ENCODE measurements at places on chromosomes 7 and 10. TPM values are rescaled to one million over a fixed set of nuclear protein-coding genes. Genes with fewer than 3 reads are reported as not detected.

GRCh38 chr7:18799899-18800298 is 304.4 kb downstream of the HDAC9 start:
- H3K4me1 ChIP-seq, result peaks cover 9% of the 10 kb centered on the region
- no peaks in the 10 kb centered on the region for H3K27me3 ChIP-seq
- H3K4me3 ChIP-seq, result no peak overlapping the region
- no peaks in the 10 kb centered on the region for H3K36me3 ChIP-seq

GRCh38 chr10:132659206-132660091 is 121.9 kb downstream of the INPP5A start:
- peaks cover 25% of the 10 kb centered on the region for H3K4me1 ChIP-seq
- DNase-seq, result no peak
- H3K27ac ChIP-seq, result no peak overlapping the region

DNA sequence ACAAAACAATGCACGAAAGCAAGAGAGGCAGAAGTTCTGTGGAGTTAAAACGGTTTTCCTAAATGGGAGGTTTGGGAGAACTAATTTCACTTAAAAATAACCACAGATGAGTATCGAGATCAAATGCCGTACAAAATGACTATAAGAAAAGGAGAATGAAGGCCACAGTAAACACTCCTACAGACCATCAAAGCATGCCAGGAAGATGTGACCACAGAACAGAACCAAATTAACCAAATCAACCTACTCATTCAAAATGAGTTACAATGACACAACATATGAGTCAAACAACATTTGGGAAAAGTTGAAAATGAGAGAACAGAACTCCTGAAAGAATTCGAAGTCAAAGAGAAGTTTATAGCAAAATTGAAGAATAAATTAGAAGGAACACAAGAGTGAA is 24.3 kb upstream of the DOCK1 start:
- H3K4me3 ChIP-seq, result peak overlapping the region; percentile 11
- H3K4me1 ChIP-seq, result peaks cover 2% of the 10 kb centered on the region
- no peaks in the 10 kb centered on the region for H3K36me3 ChIP-seq
- peaks cover 18% of the 10 kb centered on the region for H3K27me3 ChIP-seq

DNA sequence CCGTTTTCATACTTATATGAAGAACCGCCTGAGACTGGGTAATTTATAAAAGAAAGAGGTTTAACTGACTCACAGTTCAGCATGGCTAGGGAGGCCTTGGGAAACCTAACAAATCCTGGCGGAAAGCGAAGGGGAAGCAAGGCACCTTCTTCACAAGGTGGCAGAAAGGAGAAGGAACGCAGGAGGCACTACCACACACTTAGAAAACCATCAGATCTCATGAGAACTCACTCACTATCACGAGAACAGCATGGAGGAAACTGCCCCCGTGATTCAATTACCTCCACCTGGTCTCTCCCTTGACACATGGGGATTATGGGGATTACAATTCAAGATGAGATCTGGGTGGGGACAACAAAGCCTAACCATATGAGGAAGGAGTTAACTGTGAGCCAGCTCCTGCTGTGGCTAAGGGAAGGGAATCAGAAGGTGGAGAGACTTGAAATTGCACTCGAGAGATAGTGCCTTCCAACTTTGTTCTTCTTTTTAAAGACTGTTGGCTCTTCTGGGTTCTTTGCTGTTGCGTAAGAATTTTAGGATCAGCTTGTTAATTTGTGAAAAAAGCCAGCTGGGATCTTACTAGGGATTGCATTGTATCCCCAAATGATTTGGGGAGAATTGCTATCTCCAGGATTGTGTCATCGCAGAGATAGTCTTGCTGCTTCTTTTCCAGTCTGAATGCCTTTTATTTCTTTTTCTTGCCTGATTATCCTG is 21.0 kb downstream of the OPTN start:
- peaks cover 4% of the 10 kb centered on the region for H3K4me1 ChIP-seq
- peaks cover 2% of the 10 kb centered on the region for H3K36me3 ChIP-seq
- H3K27ac ChIP-seq, result no peak overlapping the region
- H3K4me3 ChIP-seq, result no peak overlapping the region
- no peak for DNase-seq

DNA sequence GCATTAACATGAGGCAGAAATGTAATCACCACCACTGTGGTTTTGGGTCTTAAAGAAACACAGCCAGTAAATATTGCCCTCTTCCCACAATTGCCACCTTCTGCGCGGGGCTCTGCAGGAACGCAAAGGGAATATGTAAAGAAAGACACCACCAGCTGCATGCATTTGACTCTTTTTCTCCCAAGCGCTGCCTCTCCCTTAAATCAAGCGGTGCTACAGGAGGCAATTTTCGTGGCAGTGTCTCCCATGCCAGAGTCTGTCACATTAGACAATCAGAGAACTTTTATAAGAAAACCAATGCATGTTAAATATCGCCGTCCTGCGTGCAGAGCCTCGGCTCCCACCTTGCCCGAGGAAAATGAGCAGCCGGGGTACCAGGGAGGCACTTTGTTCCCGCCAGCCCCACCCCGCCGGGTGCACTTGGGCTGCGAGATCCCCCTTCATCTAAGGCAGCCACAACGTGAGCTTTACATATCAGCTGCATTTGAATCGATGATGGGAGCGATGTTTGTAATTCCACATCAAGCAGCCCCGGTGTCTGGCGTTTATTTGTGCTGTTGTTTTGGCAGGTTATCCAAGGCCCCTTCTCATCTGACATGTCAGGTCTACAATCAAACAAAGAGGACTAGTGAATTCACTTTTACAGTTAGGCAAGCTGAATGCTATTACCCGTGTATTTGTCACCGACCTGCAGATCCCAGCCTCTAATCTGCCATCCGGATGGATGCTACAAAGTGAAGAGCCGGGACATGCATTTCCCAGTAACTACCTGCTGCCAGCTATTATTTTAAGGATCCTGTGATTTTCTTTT is 72.3 kb upstream of the MGMT start:
- H3K4me1 ChIP-seq, result peaks cover 10% of the 10 kb centered on the region
- H3K36me3 ChIP-seq, result no peaks in the 10 kb centered on the region

GRCh38 chr7:127976056-127976737 is 55.0 kb downstream of the LRRC4 start:
- peaks cover 27% of the 10 kb centered on the region for H3K36me3 ChIP-seq
- DNase-seq, result no peak
- no peak overlapping the region for H3K4me3 ChIP-seq
- H3K27ac ChIP-seq, result no peak overlapping the region
- H3K27me3 ChIP-seq, result no peaks in the 10 kb centered on the region
- H3K4me1 ChIP-seq, result peaks cover 7% of the 10 kb centered on the region

DNA sequence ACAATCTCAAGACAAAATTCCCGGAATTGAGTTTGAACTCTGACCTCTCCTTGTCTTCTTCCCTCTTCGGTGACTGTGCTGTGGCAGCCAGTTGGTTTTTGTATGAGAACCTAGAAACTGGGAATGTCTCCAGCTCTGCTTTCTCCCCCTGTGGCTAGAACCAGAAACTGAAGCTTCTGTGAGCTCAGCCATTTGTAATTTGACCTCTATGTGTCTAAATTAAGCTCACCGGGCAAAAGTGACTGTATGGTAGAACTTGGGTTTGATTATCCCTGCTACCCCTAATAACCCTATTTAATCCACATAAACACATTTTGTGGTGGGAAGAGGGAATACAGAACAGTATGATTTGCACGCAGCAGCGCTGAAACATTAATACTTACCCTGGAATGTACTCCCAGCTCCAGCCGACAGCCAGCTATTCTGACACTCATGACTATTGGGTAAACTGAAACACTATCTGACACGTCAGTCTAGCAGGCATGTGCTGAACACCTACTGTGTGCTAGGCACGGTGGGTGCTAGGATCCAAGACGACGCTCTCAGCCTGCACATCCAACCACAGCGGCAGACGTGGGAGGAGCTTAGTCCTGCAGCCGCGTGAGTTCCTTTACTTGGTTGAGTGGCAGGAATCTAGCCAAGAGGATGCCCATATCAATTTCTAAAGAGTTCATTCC is 324.8 kb downstream of the SFMBT2 start:
- DNase-seq, result no peak
- peak overlapping the region; percentile 70 for H3K27ac ChIP-seq
- H3K27me3 ChIP-seq, result peaks cover under 1% of the 10 kb centered on the region
- H3K4me1 ChIP-seq, result peaks cover 49% of the 10 kb centered on the region
- peak overlapping the region; percentile 9 for H3K4me3 ChIP-seq
- H3K36me3 ChIP-seq, result no peaks in the 10 kb centered on the region

DNA sequence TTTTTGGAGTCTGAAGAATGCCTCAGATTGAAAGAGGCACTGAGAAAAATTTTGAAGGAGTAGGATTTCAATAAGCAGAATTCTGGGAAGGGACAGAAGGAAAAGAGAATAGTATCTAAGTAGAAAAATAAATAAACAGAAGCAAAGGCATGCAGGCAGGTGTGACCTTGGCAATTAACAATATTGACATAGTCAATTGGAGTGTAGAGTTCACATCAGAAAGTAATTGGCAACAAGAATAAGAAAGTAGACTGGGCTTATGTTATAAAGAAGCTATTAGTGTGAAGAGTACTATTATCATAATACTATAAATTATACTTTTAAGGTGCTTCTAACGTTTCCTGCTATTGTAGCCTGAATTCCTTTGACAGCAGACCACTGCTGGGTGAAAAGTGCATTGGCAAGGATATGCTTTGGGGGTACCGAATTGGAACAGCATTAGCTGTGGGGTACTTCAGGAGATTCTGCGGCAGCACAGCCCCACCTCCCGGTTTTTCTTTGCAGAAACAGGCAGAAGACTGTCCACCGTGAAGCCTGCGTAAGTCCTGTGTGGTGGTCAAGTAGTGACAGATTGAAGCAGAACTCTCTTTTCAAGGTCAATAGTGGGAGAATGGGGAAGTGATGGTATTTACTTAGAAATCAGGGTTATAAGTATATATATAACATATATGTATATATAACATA is 357.0 kb downstream of the THSD7A start:
- H3K36me3 ChIP-seq, result no peaks in the 10 kb centered on the region
- DNase-seq, result no peak
- H3K27me3 ChIP-seq, result peaks cover 3% of the 10 kb centered on the region
- H3K4me3 ChIP-seq, result no peak overlapping the region
- H3K4me1 ChIP-seq, result peaks cover 21% of the 10 kb centered on the region

DNA sequence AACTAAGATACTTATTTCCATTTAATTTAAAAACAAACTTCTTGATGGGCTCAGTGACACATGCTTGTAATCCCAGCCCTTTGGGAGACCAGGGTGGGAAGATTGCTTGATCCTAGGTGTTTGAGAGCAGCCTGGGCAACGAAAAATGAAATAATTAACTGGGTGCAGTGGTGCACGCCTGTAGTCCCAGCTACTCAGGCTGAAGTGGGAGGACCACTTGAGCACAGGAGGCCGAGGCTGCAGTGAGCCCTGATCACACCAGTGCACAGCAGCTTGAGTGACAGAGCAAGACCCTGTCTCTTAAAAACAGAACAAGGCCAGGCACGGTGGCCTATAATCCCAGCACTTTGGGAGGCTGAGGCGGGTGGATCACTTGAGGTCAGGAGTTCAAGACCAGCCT is 37.4 kb downstream of the AVL9 start:
- H3K27me3 ChIP-seq, result no peaks in the 10 kb centered on the region
- H3K4me1 ChIP-seq, result peaks cover 7% of the 10 kb centered on the region
- H3K36me3 ChIP-seq, result no peaks in the 10 kb centered on the region
- H3K27ac ChIP-seq, result no peak overlapping the region

DNA sequence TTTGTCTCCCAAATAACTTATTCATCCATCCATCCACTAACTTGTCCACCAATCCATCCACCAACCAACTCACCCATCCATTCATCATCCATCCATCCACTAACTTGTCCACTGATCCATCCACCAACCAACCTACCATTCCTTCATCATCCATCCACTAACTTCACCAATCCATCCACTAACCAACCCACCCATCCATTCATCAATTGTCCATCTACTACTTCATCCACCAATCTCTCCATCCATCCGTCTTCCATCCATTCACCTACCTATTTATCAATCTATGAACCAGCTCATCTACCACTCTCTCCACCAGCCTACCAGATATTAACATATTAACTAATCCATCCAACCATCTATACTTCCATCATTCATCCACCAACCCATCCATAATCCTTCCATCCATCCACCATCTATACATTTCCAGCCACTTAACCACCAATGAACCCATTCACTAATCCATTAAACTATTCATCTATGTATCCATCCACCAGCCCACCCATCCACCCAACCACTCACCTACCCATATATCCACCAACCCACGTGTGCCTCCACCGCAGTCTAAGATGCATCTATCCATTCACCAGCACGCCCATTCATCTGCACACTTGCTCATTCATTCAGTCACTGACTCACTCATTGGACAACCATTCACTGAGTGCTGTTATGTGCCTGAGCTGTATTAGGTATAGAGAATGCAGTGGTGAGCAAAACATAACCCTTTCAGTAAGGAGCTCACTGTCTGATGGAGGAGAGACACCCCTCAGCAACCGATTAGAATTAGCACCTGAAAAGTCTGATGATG is 19.8 kb upstream of the TBL2 start:
- no peak for DNase-seq
- no peaks in the 10 kb centered on the region for H3K36me3 ChIP-seq
- peaks cover 25% of the 10 kb centered on the region for H3K27me3 ChIP-seq
- no peak overlapping the region for H3K27ac ChIP-seq
- H3K4me3 ChIP-seq, result no peak overlapping the region
- H3K4me1 ChIP-seq, result no peaks in the 10 kb centered on the region

GRCh38 chr7:27923642-27923980 is 183.6 kb downstream of the TAX1BP1 start:
- no peak overlapping the region for H3K4me3 ChIP-seq
- H3K27ac ChIP-seq, result no peak overlapping the region
- H3K36me3 ChIP-seq, result no peaks in the 10 kb centered on the region
- no peak for DNase-seq

DNA sequence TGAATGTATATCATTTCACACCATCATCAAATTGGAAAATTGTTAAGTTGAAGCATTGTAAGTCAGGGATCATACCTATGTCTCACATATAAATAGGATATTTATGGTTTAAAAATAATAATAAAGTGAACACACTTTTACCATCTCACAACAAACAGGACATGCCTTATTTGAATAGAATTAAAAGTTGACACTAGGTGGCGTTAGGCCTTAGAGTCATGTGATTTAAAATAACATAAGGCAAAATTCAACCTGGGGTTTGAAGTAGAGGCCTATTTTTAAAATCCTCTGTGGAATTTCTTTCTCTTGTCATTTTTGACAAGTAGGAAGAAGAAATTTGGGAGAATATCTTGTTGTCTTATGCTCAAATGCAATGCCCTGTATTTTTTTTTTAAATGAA is 184.7 kb upstream of the PCDH15 start:
- H3K27ac ChIP-seq, result no peak overlapping the region
- H3K4me3 ChIP-seq, result no peak overlapping the region
- H3K4me1 ChIP-seq, result no peaks in the 10 kb centered on the region
- no peak for DNase-seq
- H3K27me3 ChIP-seq, result no peaks in the 10 kb centered on the region

The SPOCK2 gene
- 47.7 TPM for total RNA-seq

The CYP2E1 gene
- total RNA-seq, result 1.4 TPM

The AGBL3 gene
- total RNA-seq, result 8.8 TPM

The HOXA2 gene
- 18.6 TPM for total RNA-seq

The BICC1 gene
- total RNA-seq, result 4.9 TPM

The CALML5 gene
- total RNA-seq, result not detected

The EZH2 gene
- 57.6 TPM for total RNA-seq

The GJD4 gene
- 0.24 TPM for total RNA-seq

The NEUROG3 gene
- total RNA-seq, result 7.3 TPM
